ENCODE measurements at places on chromosomes 1 and 21.

GRCh38 chr21:38817371-38818324 lies 11.9 kb downstream of the ETS2 start:
- no peak for DNase-seq

GRCh38 chr1:59128239-59128736 lies 168.6 kb upstream of the FGGY start:
- DNase-seq: no peak

GRCh38 chr1:153543736-153544135 lies 1.9 kb downstream of the S100A4 start:
- DNase-seq: no peak

- no peak for DNase-seq
Observed at GRCh38 chr1:185338719-185339622, 21.9 kb upstream of the IVNS1ABP start.

- DNase-seq: no peak
Observed at GRCh38 chr1:230728710-230729392, 14.9 kb upstream of the AGT start.

DNA sequence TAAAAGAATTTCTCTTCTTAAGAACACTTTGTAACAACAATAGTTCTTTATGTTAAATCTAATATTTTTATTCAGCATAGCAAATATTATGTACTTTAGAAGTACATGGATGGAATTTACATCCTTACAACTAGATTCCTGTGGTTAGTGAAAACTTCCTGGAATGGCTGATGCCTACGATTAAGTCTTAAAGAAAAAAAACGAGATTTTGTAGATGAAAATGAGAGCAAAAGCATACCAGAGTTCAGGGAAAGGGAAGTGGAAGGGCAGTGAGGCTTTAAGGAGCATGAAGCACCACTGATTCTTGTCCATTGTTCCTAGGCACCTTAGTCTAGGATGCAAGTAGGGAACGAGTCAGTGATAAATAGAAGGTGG lies 26.7 kb downstream of the CFH start:
- no peak for DNase-seq

GRCh38 chr1:219144658-219145315 lies 28.9 kb upstream of the LYPLAL1 start:
- no peak for DNase-seq

- no peak for DNase-seq
Observed at GRCh38 chr21:43957611-43958362, 54.3 kb upstream of the TRAPPC10 start.

DNA sequence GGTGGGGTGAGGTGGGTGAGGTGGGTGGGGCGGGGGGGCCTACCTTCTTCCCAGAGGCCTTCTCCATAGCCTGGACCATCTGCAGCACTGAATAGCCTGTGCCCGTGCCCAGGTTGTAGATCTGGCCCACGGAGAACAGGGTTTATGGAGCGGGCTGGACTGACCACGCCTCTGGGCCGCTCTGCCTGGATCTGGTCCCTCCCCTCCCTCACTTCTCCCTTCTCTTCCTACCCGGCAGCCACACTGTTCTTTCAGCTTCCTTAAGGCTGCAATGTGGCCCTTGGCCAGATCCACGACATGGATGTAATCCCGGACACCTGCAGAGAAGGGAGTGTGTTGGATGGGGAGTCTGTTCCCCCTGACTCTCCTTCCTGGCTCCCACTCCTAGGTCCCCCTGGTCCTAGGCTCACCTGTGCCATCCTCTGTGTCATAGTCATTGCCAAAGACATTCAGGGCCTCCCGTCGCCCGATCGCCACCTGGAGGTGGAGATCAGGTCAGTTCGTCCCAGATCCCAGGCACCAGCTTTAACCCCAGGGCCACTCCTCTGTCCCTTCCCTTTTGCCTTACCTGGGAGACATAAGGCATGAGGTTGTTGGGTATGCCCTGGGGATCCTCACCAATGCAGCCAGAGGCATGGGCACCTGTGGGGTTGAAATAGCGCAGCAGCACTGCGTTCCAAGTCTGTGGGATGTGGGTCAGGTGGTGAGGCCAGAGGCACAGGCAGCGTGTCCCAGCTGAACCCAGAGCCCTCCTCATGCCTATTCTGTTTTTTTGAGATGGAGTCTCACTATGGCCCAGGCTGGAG lies 3.9 kb downstream of the GALE start:
- DNase-seq: no peak

DNA sequence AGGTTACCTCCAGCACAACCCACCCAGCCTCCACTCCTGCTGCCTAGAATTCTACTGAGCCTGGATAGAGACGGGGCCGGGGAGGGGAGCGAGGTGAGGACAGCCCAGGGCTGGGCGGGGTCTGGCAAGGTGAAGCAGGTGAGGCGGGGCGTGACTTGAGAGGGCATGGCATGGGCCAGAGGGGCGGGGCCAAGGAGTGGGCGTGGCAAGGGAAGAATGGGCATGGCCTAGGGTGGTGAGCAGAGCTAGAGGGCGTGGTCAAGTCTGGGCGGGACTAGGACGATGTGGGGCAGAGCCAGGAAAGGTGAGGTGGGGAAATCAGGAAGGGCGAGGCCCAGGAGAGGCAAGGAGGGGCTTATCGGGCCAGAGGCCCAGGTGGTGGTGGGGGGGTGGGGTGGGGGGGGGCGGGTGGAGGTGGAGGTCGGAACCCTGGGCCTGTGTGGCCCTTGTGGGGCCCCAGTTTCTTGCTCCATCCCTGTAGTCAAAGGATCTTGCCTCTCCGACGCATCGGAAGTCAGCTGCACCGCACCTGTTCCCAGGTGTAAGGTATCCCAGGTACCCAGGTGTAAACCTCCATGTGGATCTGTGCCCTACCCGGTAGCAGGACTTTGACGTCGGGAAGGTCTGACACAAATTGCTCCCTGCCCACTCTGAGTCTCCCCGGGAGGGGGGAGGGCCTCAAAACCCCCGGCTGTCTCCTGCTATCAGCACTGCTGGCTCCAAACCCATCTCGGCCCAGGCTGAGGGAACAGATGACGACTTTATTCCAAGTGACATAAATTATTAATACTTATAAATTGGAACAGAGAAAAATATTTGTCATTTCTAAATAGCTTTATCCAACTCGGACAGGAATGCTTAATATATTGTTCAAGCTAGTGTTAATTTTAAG lies 32.9 kb upstream of the UTS2 start:
- DNase-seq: no peak

DNA sequence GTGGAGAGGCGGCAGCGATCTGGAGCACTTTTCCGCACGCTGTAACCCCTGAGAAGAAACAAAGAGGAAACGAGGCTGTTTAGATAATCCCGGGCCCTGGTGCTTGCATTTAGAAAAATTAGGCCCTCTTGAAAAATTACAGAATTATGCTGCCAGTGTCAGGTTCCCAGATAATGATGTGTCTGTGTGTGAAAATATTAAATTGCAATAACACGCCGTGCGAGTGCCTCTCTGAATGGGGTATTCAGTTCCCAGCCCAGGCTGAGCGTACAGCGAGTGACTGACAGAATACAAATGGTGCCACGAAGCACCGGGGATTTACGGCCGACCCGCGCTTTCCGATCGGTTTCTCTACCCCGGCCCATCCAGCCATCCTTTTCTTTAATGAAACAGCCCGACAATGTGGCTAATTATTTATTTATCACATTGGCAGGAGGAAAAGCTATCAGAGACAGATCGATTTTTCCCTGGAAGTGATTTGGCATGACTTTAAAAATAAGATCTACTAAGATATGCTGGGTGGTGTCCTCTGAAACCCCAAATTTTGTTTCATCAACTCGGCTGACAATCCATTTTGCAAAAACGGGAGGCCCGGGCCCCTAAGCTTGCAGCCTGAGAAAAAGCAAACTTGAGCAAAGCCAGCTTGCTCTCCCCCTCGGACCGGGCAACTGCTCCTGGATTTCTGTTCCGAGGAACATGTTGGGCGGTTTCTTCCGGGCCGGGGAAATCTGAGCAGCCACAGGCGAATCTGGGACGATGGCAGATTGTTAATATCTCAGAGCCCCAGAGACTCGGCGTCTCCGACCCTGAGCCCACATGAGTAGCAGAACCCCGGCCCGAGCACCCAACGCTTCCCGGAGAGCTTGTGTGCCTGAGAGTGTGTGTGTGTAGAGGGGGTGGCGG lies 11.3 kb downstream of the PRDM16 start:
- DNase-seq: no peak

DNA sequence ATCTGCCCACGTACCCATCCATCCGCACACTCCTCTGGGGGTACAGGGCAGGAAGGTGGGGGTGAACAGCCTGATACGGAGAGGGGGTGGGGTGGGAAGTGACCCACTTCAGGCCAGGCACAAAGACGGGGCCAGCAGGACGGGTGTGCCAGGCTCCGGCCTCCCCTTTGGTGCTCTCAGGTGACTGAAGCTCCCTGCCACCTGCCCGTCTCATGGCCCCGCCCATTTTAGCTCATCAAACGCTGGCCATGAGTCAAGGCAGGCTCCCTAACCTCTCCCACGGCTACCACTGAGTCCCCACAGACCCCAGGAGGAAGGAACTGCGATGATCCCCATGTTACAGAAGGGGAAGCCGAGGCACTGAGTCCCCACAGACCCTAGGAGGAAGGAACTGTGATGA lies 109.6 kb downstream of the CRYAA start:
- DNase-seq: no peak

DNA sequence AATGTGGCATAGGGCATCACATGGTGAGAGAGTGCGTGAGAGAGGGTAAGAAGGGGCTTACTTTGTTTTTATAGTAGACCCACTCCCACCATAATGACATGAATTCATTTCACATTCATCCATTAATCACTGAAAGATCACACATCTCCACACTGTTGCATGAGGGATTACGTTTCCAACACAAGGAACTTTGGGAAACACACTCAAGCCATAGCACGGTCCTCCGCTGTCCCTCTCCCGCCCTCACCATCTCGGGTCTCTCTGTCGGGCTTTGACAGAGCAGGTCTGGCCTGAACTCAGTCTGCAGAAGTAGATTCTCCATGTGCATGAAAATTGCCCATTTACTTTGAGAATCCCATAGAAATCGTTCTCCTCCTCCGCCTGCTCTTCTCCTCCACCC lies 312.2 kb downstream of the MATN1 start:
- DNase-seq: no peak

- no peak for DNase-seq
Observed at GRCh38 chr21:14092834-14093560, 117.8 kb downstream of the LIPI start.

GRCh38 chr21:41375875-41376274 lies 14.0 kb downstream of the MX2 start:
- DNase-seq: no peak

GRCh38 chr1:230326971-230327891 lies 98.9 kb downstream of the PGBD5 start:
- no peak for DNase-seq

- no peak for DNase-seq
Observed at GRCh38 chr1:216222288-216222687, 201.0 kb downstream of the USH2A start.

DNA sequence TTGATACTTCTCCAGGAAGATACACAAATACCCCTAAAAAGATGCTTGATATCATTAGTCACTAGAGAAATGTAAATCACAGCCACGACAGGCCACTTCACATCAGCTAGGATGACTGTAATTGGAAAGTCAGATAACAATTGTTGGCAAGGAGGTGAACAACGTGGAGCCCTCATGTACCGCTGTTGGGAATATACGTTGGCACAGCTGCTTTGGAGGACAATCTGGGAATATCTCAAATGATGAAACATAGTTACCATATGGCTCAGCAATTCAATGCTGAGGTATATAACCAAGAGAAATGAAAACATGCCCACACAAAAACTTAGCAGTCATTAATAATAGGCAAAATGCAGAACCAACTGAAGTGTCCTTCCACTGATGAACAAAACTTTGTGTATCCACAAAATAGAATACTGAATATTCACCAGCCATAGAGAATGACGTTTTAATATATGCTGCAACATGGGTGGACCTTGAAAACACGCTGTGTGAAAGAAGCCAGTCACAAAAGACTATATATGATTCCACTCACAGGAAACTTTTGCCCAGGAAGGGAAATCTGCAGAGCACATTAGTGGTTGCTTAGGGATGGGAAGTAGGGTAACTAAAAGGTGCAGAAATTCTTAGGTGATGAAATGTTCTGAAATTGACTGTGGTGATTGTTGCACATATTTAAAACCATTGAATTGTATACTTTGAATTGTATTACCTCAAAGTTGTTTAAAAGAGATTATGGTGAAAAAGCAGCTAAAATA lies 95.4 kb downstream of the AHCTF1 start:
- no peak for DNase-seq

- DNase-seq: no peak
Observed at GRCh38 chr1:245718123-245718522, 563.3 kb downstream of the KIF26B start.

DNA sequence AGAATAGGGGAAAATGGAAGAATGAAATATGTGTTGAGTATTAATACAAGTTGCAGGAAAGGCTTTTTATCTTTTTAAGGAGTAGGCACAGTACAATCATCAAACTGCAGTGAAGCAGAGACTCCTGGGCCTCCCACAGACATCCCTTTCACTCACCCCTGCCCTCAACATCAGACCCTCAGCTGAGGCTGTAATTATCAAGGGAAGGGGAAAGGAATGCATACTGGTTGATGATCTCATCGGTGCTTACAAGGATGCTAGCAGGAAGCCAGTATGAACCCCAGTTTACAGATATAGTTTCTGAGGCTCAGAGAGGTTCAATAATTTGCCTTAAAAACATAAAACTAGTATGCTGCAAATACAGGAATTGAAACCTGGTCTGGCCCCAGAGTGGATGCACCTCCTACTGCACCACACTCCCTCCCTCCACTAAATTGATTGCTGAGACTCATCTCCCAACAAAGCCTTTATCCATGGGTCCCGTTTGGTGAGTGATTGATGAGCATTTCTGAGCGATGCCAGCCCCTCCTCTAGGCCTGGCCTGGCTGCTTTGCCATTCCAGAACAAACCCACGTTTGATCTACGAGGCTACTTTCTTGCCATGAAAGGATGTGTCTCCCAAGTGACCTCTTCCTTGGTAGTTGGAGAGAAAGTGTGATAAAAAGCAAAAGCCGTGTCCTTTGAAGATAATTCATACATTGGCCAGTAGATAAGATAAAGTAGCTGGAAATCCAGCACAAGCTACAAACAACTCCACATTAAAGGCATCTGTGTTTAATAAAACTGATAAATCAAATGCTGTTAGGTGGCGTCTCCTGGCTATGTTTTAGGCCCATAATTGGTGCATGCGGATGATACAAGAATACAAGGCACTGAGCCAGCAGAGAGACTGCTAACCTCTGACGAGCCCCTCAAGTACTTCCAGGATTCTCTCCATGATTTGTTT lies 233.9 kb upstream of the CAMK1G start:
- no peak for DNase-seq

DNA sequence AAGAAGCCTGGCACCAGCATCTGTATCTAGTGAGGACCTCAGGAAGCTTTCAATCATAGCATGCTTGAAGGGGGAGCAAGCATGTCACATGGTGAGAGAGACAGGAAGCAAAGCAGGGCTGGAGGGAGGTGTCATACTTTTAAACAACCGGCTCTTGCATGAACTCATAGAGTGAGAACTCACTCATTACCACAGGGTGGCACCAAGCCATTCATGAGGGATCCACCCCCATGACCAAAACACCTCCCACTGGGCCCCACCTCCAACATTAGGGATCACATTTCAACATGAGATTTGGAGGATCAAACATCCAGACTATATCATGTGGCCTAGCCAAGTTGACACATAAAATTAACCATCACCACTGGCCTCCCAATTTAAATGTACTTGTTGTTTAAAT lies 125.1 kb upstream of the KCND3 start:
- DNase-seq: no peak
